Stimulated activated CD4-positive, alpha-beta T cell treated with anti-CD3 and anti-CD28 coated beads, TNF-alpha, amount 100 ng/mL, for 1 hour (primary cell): ENCODE measurements at places on chromosomes 6 and 20.

DNA sequence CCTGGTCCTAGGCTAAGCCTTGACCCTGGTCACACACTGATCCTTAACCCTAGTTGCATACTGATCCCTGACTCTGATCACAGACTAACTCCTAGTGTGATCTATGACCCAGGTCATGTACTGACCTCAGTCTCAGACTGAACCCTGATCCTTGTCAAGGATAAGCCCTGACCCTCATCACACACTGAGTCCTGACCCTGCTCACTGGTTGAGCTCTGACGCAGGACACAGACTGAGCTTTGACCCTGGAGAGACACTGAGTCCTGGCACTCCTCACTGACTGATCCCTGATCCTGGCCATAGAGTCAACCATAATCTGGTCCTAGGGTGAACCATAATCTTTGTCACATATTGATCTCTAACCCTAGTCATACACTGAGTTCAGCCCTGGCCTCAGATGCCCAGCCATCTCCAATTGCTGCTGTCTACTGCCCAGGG, 37.9 kb downstream of the KCNB1 start:
- DNase-seq, result no peak

- DNase-seq, result no peak
Measured at GRCh38 chr6:15274692-15275387, 29.0 kb downstream of the JARID2 start.

DNA sequence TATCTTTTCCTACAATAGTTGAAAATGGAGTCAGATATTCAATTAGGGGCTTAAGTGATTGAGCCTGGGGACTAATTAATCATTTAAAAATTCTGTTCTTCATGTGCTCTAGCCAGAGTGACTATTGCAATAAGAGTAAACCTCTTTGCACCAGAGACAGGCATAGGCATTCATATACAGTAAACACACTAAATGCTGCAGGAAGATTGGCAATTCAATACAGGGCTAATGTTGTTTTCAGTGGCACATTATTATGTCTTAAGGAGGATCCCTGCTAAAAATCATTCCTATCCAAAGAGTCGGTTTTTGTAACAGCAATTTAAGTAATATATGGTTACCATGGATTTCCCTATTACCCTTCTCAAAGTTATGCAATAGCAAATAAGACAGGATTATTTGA, 1.2 kb downstream of the PDE7B start:
- DNase-seq, result no peak

GRCh38 chr6:30651143-30651542, 4.2 kb downstream of the C6orf136 start:
- no peak for DNase-seq

DNA sequence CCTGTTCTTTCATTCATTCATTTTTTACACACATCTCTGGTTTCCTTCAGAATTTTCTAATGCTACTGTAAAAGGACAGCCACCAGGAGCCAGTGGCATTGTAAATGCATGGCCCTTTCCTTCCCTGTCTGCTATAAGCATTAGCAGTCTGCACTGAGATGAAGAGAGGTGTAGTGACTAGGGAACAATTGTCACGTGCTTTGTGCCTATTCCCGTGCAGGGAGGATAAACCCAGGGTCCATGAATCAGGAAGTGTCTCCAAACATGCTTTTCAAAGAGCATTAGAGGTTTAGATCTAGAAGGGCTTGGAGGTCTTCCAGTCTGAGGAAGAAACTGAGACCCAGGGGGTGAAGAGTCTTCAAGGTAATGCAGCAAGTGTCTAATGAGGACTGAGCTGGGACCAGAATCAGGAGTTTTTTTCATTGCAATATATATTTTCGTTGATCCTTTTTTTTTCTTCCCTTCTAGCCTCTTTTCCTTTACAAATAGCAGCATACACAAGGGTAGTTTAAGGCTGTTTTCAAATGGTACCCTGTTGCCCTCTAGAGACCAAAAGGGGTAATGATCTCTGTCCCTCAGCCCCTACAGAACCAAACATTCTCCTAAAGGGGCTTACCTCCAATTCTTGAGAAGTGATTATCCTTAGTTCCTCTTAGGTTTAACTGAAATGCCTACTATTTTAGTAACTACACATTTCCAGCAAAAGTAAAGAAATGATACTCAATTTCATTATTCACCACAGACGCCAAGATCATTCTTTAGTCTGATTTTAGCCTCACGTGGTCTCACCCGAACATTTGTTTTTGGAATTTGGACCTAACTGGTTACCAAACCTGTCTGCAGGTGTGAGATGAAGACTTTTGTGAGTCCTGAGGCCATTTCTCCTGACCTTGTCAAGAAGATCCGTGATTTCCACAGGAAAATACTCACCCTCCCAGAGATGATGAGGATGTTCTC, 6.6 kb downstream of the TRIM15 start:
- no peak for DNase-seq

GRCh38 chr6:150207931-150208570, 65.2 kb downstream of the PPP1R14C start:
- no peak for DNase-seq

- DNase-seq, result no peak
Measured at GRCh38 chr6:157151029-157151428, 172.3 kb downstream of the TMEM242 start.

GRCh38 chr6:28303570-28303969, 22.2 kb downstream of the PGBD1 start:
- no peak for DNase-seq

- DNase-seq, result no peak
Measured at GRCh38 chr20:38173237-38174156, 8.4 kb upstream of the TGM2 start.

DNA sequence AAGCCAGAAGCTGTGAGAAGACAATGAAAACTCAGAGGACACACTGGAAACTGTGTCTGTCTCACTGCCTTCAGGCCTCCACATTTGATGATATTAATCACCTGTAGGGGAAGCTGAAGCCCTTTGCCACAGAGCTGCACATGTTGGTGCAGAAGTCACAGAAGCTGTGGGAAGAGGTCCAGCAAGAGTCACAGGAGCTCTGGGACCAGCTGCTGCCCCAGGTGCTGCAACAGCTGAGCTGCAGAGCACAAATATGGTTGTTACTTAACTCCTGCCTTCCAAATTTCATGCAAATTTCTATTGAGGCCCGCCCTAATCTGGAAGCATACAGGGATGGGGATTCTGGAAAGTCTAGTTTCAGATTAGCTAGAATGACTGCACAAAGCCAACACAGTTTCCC, 169.3 kb downstream of the OGFRL1 start:
- no peak for DNase-seq
